ENCODE measurements at places on chromosomes 12 and 14.

DNA sequence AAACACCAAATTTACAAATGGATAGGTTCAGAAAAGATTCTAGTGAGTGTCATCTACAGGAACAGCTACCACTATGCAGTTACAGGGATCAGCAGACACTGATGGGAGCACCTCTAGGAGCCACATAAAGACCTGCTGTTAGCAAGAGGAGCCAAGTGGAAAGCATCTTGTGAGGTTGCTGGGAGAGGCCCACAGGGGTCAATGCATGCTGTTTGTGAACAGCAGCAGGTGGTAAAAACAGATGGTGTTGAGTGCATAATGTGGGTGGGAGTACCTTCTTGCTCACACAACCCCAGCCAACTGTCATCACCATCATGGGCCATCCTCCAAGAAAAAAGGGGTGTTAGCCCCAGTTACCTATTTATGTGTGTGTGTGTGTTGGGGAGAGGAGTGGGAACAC, 215.2 kb upstream of the SSTR1 start:
- DNase-seq, result no peak

DNA sequence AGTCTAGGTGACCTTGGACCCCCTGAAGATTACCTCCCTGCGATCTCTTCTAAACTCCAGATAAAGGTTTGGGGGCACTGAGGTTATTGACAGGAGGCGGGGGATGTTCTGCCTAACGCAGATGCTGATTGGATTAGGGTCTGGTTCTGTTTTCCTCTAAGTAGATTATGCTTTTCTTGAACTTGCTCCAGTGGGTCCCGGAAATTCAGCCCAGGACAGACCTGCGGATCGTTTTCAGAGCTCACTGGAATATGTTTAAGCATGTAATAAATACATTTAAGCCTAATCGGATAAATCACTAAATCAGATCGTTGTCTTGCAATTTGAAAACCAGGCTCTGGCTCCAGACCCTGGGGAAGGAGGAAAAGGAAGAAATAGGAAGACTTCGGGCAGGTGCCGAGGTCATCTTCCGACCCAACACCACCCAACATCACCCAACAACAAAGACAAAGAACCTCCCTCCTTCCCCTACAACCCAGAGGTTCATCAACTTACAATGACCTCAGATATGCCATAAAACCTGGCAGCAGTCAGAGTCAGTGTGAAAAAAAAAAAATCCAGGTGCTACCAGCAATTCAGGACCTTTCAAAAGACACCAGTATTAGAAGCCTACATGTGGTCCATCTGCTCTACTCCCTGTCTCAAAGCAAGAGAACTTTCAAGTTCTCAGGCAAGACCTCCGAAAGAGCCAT, 148.4 kb downstream of the KSR2 start:
- DNase-seq, result no peak

DNA sequence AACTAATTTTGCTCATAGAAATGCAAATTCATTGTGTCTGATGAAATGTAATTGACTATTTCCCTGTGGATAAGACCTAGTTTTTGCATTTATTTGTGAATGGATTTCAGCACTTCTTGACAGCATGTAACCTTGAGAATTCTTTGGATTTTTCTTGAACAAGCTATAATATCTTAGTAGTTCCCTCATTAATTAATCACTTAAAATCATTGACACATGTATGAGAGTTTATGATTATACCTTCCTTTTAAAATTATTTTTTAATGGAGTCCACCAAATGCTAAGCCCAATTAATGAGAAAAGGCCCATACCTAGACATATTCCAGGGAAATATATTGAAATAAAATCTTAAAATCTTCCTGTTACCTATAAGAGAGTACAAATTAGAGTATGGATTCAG, 16.8 kb downstream of the GLIPR1L2 start:
- DNase-seq, result no peak

DNA sequence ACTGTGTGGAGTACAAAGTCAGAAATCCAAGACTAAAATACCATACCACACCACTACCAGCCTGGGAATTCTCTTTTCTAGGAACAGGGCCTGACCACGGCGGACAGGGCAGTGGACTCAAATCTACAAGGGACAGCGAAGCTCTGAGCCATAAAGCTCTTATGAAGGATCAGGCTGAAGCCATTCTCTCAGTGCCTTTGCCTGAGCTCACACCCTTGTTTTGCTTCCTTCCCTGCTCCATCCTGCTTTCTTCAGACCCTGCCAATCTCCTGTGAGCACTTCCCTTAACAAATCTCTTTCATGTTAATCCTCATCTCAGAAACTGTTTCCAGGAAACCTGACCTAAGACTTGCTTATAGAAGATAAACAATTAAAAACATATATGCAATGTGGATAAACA, 398.5 kb downstream of the MDGA2 start:
- DNase-seq, result no peak

- no peak for DNase-seq
These were observed 71.7 kb downstream of the IPO8 start for GRCh38 chr12:30624009-30624408.

DNA sequence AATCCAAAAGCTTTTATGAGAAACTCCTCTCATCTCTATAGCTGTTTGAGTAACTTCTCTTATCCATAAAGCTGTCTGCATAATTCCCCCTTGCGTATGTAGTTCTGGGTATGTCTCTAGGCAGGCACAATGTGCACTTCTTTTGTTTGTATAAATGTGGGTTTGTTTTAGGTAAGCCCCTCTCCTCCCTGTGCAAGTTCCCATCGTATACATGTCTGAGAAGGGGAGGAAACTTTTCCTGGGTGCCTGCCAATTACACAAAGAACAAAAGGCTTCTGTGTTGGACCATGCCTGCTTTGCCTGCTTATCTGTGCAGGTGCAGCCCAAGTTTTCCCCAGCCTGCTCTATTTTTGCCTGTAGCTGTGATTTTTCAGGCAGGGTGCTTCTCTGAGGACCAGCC, 96.7 kb downstream of the CCER1 start:
- DNase-seq, result no peak

DNA sequence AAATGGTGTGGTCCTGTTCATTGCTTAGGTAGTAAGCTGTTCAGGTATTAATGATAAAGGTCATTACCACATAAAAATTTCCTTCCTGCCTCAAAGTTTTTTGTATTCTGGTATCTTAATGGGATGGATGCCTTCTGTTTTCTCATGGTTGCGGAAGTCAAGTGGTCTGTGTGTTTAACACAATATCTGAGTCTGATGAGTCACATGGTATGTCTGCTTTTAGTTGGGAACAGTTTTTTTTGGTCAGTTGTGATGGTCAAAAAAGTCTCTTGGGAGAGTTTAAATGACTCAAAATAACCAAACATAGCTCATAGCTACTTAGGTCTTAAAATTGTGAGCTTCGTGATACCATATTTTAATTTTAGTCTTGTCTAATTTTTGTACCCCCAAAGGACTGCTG, 40.7 kb downstream of the STK38L start:
- DNase-seq, result no peak

DNA sequence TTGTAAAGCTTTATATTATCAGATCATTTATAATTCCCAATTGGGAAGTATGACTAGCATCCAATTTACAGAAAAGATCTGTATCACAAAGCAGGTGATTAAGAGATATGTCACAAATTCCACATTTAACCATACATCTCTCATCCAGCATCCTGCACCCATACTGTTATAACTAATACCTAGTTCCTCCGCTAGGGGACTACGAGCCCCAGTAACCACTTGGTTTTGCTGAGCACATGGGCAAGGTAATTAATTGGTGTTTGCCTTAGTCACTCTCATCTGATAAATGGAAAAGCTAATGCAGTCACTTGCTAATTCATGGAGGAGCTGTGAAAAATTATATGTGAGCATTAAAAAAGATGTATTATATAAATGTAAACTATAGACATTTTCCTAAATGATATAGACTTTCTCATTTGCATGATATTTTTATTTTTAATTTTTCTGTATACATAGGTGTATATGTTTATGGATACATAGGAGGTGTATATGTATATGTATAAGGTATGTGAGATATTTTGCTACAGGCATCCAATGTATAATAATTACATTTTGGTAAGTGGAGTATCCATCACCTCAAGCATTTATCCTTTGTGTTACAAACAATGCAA, 1031.8 kb downstream of the GALC start:
- DNase-seq, result no peak

DNA sequence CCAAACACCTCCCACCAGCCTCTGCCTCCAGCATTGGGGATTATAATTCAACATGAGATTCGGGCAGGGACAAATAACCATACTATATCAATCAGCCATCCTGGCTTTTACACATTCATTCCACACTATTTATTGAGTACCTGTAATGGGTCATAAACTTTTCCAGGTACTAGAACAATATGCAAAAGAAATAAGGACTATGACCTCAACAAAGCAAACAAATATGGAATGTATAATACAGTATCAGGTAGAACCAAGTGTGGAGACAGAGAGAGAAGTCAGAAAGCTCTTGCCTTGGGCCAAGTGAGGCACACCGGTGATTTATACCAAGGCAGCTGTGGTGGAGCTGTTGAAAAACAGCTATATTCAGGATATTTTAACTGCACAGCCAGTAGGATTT, 116.3 kb downstream of the TSPAN8 start:
- no peak for DNase-seq

- no peak for DNase-seq
These were observed 40.3 kb downstream of the SUSD6 start for GRCh38 chr14:69651664-69652063.

DNA sequence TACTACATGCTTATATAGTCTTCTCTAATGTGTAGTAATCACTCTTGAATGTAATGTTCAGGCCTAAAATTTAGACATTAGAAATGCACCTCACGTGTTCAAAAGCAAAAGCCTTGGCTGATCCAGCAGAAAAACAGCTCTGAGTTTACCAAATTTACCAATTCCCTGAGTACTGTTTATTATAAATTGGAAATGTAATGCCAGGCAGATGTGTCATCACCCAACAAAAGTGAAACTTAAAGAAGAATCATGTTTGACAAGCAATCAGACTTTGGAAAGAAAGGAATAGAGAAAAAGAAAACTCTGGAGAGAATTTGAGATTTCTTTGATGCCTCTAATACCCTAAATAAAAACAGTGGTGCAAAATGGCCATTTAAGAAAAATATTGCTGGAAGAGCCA, 26.5 kb upstream of the STRAP start:
- no peak for DNase-seq
